ENCODE measurements at places on chromosomes 1 and 21.

GRCh38 chr1:7916501-7916830, 24.2 kb downstream of the TNFRSF9 start:
- H3K27me3 ChIP-seq: no peaks in the 10 kb centered on the region
- H3K4me1 ChIP-seq: peaks cover 54% of the 10 kb centered on the region
- no peaks in the 10 kb centered on the region for H3K36me3 ChIP-seq
- DNase-seq: no peak

GRCh38 chr1:93846992-93847810, 31.8 kb downstream of the DNTTIP2 start:
- H3K27me3 ChIP-seq: no peaks in the 10 kb centered on the region
- peaks cover 1% of the 10 kb centered on the region for H3K36me3 ChIP-seq
- peak overlapping the region; percentile 98 for H3K27ac ChIP-seq
- H3K4me1 ChIP-seq: peaks cover 15% of the 10 kb centered on the region

- no peak for DNase-seq
- H3K4me3 ChIP-seq: no peak overlapping the region
- H3K27ac ChIP-seq: no peak overlapping the region
- peaks cover 19% of the 10 kb centered on the region for H3K27me3 ChIP-seq
- no peaks in the 10 kb centered on the region for H3K36me3 ChIP-seq
- H3K4me1 ChIP-seq: no peaks in the 10 kb centered on the region
Measured at GRCh38 chr1:48571303-48571987, 99.4 kb upstream of the SPATA6 start.

GRCh38 chr1:150560576-150561253, 11.5 kb downstream of the ADAMTSL4 start:
- no peaks in the 10 kb centered on the region for H3K36me3 ChIP-seq
- no peaks in the 10 kb centered on the region for H3K27me3 ChIP-seq
- peak overlapping the region; percentile 98 for H3K4me3 ChIP-seq
- peak overlapping the region; percentile 99 for H3K27ac ChIP-seq
- peaks cover 42% of the 10 kb centered on the region for H3K4me1 ChIP-seq
- DNase-seq: peak; percentile 78

GRCh38 chr1:28737307-28738132, 780 bp downstream of the YTHDF2 start:
- peaks cover 51% of the 10 kb centered on the region for H3K4me1 ChIP-seq
- peak; percentile 8 for DNase-seq
- H3K36me3 ChIP-seq: peaks cover 15% of the 10 kb centered on the region
- H3K4me3 ChIP-seq: peak overlapping the region; percentile 94

DNA sequence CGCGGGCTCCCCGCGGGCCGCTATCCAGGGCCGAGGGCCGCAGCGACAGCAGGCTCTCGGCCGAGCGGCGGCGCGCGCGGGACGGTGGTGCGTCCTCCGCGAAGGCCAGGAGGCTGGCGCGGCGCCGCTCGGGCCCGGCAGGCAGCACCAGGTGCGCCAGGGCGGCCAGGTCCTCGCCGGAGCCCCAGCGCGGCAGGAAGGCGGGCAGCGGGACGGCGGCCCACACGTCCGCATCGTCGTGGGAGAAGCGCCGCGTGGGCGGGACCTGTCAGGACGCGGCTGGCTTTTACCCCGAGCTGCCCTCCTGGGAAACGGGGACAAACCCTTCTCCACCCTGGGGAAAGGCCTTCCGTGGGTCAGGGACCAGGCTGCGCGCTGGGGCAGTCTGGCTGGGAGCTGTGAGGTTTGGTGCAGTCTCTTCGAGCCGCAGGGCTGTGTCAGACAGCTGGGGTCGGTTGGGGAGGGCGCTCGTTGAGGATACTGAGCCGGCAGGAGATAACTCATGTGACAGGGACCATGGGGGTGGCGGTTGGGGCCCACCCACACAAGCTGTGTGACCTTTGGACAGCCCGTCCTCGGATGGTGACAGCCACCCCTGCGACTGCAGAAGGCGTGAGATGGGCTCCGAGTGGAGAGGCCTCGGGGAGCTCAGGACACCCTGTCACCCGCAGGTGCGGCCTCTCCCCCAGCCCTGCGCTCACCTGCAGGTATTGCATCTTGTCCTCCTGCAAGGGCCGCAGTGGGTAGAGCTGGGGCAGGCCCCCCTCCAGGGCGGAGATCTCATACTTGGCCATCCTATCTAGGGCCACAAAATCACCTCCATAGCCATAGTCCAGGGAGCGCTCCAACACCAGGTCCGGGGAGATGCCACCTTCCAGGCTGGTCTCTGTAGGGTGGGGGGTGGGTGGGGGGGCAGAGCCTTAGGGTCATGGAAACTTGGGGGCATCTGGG, 6.0 kb downstream of the HES3 start:
- H3K27ac ChIP-seq: no peak overlapping the region
- peaks cover 21% of the 10 kb centered on the region for H3K27me3 ChIP-seq
- H3K4me3 ChIP-seq: no peak overlapping the region
- no peak for DNase-seq
- no peaks in the 10 kb centered on the region for H3K36me3 ChIP-seq

GRCh38 chr1:189313488-189313887, 1164.2 kb downstream of the BRINP3 start:
- no peaks in the 10 kb centered on the region for H3K27me3 ChIP-seq
- H3K36me3 ChIP-seq: no peaks in the 10 kb centered on the region
- no peak overlapping the region for H3K4me3 ChIP-seq
- DNase-seq: no peak
- no peak overlapping the region for H3K27ac ChIP-seq

GRCh38 chr1:240843798-240844197, 231.8 kb upstream of the GREM2 start:
- no peak overlapping the region for H3K4me3 ChIP-seq
- peaks cover 2% of the 10 kb centered on the region for H3K27me3 ChIP-seq
- no peak for DNase-seq

DNA sequence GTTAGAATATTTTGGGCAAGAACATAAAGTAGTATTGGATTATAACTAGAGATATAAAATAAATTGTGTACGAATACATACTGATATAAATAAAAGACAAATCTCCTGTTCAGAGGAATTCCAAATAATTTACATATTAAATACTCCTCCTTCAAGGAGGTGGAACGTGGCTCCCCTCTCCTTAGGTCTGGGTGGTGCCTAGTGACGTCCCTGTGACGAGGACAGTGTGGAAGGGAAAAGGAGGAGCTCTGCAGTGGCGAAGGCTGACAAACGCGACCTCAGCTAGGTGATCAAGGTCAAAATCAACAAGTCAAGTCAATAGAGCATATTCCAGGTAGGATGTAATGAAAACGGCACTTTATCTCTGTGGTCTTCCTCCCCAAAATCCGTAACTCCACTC, 310.0 kb downstream of the SMYD3 start:
- DNase-seq: no peak
- H3K4me3 ChIP-seq: no peak overlapping the region
- peaks cover 4% of the 10 kb centered on the region for H3K36me3 ChIP-seq
- no peak overlapping the region for H3K27ac ChIP-seq
- no peaks in the 10 kb centered on the region for H3K4me1 ChIP-seq
- H3K27me3 ChIP-seq: no peaks in the 10 kb centered on the region

DNA sequence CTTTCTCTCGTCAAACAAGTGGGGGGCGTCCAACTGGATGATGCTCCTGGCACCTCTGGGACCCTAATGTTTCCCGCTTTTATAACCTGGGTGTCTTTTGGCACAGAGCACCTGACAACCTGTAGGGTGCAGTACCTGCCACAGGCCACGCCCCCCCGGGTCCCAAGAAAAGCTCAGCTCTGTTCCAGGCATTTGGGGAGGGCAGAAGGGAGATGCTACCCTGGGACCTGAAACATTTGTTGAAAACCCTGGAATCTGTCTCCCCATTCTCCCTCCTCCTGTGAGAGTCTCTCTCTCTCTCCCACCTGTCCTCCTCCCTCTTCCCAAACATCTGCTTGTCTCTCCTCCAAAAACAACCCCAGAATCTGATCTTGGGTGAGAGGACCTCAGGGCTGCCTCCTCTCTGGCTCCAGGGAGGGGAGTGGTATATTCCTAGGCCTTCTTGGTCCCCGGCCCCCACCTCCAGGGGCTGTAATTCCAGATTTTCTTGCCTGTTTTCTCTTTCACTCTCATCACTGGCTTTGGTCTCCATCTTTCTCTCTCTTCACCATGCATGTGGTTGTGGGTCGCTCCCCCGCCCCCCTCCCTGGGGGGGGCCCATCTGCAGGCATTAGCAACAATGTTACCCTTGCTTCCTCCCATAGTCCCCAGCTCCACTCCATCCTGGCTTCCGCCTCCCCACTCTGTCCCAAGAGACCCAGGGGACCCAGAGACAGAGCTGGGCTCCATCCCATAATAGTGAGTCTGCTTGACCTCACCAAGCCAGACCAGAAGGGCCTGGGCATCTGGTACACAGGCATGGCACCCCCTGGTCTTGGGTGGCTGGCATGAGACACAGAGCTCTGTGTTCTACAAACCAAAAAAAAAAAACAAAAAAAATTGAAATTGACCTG, 4.1 kb downstream of the AHDC1 start:
- H3K27me3 ChIP-seq: no peaks in the 10 kb centered on the region
- H3K4me1 ChIP-seq: peaks cover 31% of the 10 kb centered on the region
- peak overlapping the region; percentile 69 for H3K27ac ChIP-seq
- H3K4me3 ChIP-seq: peak overlapping the region; percentile 61

GRCh38 chr1:64686828-64687724, 57.8 kb upstream of the RAVER2 start:
- DNase-seq: no peak
- H3K27ac ChIP-seq: no peak overlapping the region
- peaks cover 8% of the 10 kb centered on the region for H3K36me3 ChIP-seq
- no peaks in the 10 kb centered on the region for H3K4me1 ChIP-seq
- no peak overlapping the region for H3K4me3 ChIP-seq

DNA sequence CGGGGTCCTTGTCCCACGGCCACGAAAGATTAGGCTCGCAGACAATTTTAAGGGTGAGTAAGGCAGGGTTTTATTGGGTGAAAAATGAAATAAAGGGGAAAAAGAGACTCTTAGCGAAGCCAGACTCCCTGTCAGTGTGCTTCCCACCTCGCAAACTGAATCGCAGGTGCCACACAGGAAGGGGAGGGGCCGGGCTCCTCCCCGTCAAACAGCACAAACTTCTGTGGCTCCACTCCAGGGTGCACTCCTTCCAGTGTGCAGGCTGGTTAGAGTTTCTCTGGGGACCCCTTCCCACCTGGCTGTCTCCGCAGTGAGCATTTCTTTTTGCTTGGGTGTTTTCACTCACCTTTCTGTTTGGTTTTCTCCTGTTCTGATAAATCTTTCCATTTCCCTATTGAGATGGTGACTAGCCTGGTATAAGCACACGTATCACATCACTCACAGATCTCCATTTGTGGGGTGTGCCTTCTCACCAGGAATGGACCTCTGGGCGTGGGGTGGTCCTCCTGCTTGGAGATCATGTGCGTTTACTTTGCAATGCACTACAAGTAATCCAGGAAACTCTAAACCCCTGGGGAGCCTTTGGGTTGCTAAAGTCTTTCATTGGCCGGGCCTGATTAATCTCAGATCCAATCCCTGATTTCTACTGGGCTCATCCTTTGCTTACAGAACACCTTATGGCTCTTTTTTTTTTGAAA, 37.6 kb upstream of the GALNT2 start:
- no peak overlapping the region for H3K27ac ChIP-seq
- no peak overlapping the region for H3K4me3 ChIP-seq
- H3K4me1 ChIP-seq: peaks cover 13% of the 10 kb centered on the region
- DNase-seq: no peak
- H3K36me3 ChIP-seq: no peaks in the 10 kb centered on the region

DNA sequence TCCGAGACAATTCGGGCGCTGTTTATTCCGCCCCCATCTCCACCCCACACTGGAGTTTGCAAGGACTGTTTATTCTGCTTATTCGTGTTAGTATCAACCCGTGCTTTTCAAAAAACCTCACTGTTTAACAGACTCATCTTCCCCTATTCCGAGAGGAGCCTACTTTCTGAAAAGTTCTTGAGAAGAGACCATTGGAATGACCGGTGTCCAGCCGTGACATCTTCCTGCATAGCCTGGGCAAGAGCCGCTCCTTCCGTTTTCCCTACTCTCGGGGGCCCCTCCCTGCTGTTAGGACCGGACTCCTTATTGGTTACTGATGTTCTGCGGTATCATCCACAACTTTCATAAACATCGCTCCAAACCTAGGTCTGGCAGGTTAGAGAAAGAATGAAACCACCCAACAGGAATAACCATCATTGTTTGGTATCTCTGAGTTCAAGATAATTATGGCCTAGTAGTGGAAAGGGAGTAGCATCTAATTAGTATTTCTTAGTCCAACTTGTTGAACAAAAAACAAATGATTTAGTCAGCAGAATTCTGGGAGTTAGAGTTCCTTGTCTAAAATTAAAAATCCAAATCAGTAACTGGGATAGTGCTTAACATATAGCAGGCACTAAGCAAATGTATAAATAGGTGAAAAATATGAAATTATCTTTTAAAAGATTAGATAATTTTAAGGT, 837 bp downstream of the STXBP3 start:
- H3K36me3 ChIP-seq: peaks cover 8% of the 10 kb centered on the region
- DNase-seq: no peak

- H3K4me1 ChIP-seq: no peaks in the 10 kb centered on the region
- H3K27me3 ChIP-seq: no peaks in the 10 kb centered on the region
- H3K4me3 ChIP-seq: no peak overlapping the region
- H3K27ac ChIP-seq: no peak overlapping the region
Measured at GRCh38 chr21:33787431-33787830, 128.2 kb downstream of the ATP5PO start.

- no peaks in the 10 kb centered on the region for H3K27me3 ChIP-seq
- H3K4me3 ChIP-seq: peak overlapping the region; percentile 46
- no peak for DNase-seq
- H3K4me1 ChIP-seq: peaks cover 8% of the 10 kb centered on the region
Measured at GRCh38 chr21:43842742-43843141, 22.3 kb upstream of the AGPAT3 start.

DNA sequence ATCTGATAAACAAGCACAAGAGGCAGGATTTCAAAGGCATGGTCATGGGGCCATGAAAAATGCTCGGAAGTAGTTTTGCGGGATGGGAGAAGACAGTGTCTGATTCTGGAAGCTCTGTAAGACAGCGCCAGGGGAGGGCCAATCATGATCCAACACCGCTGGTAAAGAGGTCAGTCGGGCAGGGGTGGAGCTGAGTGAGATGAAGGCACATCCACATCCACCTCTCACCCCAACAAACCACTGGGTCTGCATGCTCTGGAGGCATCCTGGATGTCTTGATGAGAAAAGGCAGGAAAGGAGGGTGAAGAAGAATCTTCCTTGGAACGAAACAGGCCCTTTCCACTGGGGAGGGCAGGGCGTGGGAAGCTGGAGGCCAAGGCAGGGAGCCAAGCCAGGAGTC, 288.3 kb downstream of the PCP4 start:
- no peaks in the 10 kb centered on the region for H3K36me3 ChIP-seq
- peaks cover 16% of the 10 kb centered on the region for H3K27me3 ChIP-seq
- H3K4me3 ChIP-seq: no peak overlapping the region
- no peaks in the 10 kb centered on the region for H3K4me1 ChIP-seq
- DNase-seq: no peak
- no peak overlapping the region for H3K27ac ChIP-seq

DNA sequence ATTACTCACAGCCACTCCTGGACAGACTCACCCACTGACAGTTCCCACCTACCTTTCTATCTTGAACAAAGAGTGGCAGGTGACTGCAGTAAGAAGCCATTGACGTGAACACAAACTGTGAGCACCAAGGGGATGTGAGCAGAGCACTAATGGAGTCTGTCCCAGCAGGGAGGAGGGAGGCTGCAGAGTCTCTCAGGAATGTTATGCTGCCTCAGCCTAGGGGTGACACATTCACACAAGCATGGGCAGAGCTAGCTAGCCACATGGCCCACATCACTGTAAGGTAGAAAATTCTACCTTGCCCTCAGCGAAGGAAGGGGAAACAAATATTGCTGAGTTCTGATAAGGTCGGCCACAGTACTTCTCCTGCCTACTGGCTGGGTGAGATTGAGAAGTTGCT, 56.8 kb upstream of the PTGFRN start:
- DNase-seq: no peak
- no peaks in the 10 kb centered on the region for H3K27me3 ChIP-seq
- peaks cover 9% of the 10 kb centered on the region for H3K4me1 ChIP-seq
- no peaks in the 10 kb centered on the region for H3K36me3 ChIP-seq
- H3K27ac ChIP-seq: no peak overlapping the region
- no peak overlapping the region for H3K4me3 ChIP-seq
